ENCODE measurements at places on chromosomes 12 and 14.

GRCh38 chr14:78282437-78282836 is 112.3 kb downstream of the NRXN3 start:
- DNase-seq, result no peak

DNA sequence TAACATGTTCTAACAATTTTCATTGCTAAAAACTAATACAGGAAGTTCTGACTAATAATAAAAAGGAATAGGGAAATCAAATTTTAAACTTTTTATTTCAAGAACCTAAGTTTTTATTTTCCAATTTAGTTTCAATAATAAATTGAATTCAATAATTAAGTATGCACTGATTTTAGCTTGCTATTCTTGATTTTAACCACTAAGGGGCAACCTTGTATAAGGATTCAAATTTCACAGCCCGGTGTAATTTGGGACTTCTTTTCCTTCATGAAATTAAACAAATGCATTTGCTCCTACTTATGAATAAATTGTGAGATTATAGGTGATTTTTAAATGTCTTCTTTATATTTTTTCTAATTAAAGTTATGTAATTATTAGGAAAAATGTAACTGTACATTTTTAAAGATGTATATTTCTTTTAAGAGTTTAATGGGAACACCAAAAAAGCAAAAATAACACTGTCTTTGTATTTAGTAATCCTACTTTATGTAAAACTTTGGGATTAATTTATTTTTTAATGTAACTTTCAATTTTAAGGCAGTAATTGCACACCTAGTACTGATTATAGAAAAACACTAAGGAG is 241.4 kb upstream of the PDZRN4 start:
- no peak for DNase-seq

DNA sequence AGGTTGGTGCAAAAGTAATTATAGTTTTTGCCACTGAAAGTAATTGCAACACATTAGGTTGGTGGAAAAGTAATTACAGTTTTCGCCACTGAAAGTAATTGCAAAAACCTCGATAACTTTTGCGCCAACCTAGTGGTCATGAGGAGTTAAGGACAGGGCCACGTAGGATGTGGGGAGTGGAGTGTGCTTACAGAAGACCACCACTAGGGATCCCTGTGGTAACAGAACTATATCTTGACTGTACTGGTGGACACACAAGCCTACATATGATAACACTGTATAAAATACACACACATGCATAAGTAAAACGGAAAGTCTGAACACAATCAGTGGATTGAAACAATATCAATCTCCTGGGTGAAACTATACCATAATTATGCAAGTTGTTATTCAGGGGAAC is 187.4 kb upstream of the ABCD2 start:
- DNase-seq, result no peak

GRCh38 chr12:48454667-48455066 is 17.7 kb upstream of the ANP32D start:
- DNase-seq, result no peak

DNA sequence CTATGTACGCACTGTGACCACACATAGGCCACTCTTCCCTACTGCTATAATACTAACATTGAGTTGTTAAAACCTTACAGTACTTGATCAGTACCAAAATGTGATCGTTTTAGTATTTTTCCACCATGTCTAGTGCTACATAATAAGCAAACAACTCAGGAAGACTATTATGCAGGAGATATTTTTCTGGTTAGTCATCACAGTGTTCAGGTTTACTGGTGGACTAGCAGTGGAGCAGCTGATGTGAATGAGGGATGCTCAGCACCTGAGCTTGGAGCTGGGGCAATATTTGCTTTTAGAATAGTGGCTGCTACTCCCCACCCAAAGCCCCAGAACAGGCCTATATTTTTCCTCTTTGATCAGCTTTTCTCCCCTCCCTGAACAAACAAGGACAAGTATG is 513.1 kb downstream of the KCNH5 start:
- no peak for DNase-seq

DNA sequence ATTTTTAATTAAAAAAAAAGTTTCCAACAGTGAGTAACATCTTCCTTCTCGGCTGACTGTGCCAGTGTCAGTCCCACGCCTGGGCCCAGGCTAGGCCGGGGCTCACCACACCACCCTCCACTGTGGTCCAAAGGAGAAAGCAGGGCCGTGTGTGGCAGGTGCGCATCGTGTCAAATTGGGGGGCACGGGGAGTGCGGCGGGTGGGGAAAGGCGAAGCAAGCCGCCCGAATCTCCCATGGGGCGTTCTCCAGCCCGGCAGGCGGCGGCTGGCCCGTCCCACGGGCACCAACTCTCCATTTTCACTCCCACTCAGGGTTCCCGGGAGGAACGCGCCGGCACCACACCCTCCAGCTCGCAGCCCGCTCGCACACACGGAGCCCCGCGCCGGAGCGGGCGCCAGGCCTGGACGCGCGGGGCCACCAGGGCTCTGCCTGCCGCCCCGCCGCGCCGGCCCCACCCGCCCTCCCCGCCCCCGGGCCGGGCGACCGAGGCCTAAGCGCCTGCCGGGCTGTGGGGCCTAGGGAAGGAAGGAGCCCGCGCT is 604 bp downstream of the EEA1 start:
- DNase-seq, result peak; percentile 38

GRCh38 chr12:88860851-88861250 is 280.6 kb upstream of the KITLG start:
- DNase-seq, result no peak

DNA sequence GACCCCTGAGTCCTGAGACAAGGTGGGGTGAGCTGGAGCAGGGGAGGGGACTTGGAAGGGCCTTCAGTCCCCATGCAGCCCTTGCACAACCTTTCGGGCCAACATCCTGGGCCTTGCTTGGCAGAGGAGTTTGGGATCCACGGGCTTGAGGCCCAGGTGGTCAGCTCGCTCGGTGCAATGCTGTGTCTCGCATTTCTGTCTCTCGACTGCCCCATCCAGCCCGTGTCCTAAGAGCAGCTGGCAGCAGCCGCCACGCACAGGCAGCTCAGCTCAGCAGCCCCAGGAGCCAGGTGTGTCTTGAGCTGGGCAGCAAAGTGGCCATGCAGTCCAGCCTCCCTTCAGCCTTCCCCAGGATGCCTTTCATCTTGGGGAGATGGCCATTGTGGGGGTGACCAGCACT is 10.8 kb downstream of the PACS2 start:
- no peak for DNase-seq

DNA sequence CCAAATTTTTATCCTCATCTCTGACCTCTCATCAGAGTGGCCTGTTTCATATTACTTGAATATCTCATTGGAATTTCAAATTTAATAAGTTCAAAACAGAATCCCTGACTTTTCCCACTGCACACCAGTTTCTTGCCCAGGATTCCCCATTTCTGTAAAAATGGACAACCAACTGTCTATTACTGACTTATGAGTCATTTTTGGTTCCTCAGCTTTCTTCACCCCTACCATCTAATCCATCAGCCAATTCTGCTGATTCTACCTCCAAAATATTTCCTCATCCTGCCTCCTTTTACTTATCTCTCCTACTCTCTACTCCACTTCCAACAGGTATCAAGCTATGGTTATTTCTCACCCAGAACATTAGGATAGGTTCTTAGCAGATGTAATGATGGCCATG is 44.2 kb downstream of the TMX1 start:
- DNase-seq, result no peak

GRCh38 chr12:73308079-73308478 is 1035.9 kb downstream of the TRHDE start:
- no peak for DNase-seq

DNA sequence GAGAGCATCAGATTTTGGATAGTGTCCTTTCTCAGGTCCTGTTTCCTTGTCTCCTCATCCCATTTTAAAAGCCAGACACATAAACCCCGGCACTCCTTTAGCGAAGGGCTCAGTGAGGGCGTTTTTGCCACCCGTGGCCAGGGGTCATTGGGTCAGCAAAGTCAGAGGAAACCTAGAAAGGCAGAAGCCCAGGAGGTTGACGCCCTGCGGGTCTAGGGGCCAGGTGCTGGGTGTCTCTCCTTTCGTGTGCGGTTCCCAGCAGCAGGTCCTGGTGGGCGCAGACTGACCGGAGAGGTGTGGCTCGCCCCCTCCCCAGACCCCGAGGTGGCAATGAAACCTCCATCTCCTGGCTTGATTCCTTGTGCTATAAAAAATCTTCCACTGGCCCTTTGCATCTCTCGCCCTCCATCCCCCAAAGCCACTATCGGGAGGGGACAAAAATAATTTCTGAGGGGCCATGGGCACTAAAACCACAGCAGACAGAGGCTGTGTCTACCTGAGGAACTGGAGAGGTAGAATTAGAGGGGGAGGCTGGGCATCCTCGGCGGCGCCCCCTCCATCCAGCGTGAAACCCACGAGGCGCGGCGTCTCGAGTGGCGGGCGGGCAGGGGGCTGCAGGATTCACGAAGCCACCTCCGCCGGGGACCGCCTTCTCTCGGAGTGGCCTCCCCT is 858 bp upstream of the FRMD6 start:
- no peak for DNase-seq

GRCh38 chr12:52826611-52827498 is 7.3 kb downstream of the KRT79 start:
- no peak for DNase-seq

- DNase-seq, result no peak
These were observed 397.4 kb upstream of the OR4E1 start for GRCh38 chr14:22071006-22071405.

DNA sequence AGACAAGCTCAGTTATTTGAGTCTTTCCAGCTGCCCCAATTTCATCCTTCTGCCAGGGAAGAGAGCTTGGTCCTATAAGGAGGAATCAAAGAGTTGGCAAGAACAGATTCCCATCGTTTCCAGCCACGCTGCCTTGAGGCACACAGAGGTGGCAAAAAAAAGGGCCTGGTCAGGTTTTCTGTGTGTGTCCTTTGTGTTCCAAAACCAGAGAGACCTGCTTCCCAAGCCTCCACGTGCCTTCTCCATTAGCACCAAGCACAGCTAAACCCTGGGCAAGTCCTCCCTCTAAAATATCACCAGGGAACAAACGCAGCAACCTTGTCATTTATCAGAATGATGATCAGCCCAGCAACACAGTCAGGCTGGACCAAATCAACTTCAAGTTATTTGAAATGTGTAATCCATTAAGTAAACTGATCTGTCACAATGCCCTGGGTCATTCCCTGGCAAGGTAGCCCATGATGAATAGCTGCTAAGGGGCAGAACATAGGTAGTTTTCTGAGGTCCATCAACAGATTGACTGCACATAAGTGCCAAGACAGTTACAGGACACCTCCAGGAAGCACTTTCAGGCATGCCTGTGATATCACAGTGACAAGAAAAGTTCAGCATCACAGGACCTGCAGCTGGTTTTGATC is 28.6 kb upstream of the C12orf42 start:
- no peak for DNase-seq
